Activated naive CD8-positive, alpha-beta T cell treated with anti-CD3 and anti-CD28 coated beads, Interleukin-2, amount 50 U/mL, for 16 hours (primary cell): ENCODE measurements at places on chromosomes 1 and 21.

DNA sequence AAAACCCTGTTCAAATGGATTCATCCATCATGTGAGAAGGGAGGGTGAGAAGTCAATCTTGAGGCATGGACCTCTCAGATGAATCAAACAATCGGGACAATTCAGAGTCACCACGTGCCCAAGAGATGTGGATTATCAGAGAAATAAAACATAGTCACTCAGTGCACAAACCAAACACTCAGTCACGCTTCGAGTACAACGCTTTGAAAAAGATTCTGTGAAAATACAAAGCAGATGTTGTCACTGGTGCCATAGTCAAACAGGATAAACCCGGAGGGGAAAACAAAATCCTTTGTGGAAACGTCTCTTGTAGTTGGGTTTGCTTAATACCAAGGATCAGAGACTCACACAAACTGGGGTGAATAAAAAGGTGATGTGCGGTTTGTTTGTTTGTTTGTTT is 188.4 kb downstream of the RRAGC start:
- no peak for DNase-seq

DNA sequence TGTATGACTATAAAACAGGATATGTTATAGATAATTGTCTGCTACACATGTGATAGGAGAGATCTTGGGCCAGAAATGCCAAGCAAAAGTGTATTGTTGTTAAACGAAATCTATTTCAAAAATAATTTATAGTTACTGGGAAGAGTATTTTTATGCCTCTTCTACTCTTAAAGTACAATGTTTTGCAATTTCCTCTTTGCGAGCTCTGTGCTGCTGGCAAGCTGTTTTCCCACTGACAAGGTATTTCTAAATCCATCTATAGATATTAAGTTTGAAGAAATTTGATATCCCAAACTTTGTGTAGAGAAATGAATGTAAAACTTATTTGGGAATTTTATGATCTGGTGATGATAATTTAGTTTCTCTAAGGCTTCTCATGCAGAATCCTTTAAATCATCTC is 63.3 kb upstream of the PTGFR start:
- DNase-seq, result no peak

DNA sequence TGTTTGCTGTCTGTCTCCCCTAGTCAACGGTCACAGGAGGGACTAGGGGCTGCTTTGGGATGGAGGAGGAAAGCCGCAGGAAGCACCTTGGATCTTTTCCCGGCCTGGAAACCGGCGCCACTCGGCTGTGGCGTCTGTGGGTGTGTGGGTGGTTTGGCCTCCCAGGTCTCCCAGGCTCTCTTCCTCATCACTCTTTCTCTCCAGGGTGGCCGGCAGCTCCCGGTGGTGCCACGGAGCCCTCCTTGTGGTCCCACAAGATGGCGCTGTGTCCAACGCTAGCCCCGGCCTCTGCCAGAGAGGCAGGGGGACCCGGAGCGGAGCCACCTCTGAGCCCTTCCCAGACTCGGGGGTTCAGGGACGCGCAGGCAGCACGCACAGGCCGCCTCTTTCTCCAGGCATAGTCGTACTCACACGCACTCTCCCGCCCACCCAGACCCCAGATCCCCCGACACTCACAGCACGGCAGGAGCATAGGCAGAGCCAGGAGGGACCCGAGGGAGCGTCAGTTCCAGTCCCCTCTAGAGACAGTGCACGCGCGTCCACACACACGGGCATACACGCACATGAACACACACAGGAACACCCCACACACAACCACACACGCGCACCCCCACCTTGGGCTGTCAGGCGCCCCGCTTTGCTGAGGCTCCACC is 31.2 kb downstream of the CDCP2 start:
- DNase-seq, result peak; percentile 32

DNA sequence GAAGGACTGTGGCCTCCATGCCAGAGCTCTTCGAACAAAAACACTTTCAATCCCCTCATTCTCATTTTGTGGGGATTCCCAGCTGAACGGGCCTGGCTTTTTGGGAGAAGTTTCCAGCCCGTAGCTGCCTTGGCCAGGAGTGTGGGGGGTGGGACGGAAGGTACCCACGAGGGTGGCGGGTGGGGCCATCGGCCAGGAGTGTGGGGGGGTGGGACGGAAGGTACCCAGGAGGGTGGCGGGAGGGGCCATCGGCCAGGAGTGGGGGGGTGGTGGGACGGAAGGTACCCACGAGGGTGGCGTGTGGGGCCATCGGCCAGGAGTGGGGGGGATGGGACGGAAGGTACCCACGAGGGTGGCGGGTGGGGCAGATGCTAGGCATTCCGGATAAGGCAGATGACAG is 71.7 kb upstream of the ZBTB18 start:
- DNase-seq, result no peak

- DNase-seq, result no peak
Measured at GRCh38 chr1:233066087-233066486, 115.7 kb downstream of the NTPCR start.

- DNase-seq, result no peak
Measured at GRCh38 chr21:32476661-32477423, 64.3 kb downstream of the EVA1C start.

DNA sequence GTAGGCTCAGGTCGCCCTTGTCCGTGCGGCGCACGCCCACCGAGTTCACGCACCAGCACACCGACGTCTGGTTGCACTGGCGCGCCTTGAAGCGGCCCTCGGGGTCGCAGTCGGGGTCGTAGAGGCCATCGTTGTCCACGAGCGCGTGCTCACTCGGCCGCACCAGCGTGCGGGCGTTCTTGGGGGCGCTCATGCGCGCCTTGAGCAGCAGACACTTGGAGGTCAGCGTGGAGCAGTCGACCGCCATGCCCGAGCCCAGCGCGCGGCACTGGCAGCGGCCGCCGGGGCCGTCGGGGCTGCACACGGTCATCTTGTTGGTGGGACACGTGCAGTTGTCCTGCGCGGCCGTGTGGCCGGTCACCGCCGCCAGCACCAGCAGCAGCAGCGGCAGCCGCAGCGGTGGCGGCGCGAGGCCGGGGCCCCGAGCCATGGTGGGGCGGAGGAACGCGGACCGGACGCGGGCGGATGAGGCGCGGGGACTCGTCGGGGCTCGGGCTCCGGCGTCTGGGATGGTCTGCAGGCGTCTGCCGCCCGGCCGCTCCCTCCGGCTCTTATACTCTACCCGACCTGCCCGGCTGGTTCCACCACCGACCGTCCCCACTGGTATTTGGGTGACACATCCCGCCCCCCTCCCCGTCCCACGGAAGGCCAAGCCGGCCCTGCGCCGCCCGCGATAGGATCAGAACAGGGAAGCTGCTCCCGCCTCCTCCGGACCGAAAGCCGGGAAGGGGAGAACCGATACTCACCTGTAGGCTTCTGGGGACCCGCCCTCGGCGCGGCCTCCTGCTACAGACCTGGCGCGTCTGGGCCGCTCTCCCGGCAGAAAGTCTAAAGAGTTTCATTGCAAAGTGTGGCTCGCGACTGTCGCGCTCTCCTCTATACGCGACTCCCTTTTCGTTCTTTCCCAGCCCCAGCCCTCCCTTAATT is at the start of gene TACSTD2:
Gene TACSTD2 (minus strand): TSS at position 526 of the 927 bp plus-strand sequence. CDS start 96 bp downstream, at position 430.
- DNase-seq, result no peak

DNA sequence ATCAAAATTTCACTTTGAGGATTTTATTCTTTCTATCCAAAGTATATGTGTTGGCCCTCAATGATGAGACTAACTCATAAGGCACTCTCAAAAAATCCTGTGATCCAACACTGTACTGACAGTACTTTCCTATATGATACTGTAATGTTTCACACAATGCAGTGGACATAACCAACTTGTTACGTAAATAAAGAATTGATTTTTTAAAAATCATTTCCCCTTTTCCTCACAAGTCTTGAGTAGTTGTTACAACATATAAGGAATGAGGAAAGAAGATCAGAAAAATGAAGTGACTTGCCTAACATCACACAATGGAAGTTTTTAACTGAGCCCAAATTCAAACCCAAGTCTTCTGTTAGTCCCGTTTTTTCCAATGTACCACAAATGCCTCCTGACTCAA is 17.2 kb downstream of the PTP4A2 start:
- no peak for DNase-seq

DNA sequence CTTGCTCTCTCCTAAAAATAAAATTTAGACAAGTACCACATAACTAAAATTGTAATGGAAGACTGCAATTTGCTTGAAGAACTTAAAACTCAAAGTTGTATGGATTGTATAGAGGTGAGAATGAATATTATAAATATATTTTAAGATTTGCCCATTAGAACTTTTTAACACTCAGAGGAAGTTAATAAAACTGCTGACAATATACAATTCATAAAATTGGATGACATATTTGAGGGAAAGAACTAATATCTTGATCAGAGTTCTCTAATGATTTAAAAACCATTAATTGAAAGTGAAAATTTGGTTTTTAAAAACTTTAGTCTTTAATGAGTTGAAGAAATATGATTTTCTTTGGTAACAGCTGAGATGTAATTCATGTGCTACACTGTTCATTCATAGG is 20.9 kb downstream of the TTC3 start:
- DNase-seq, result no peak

DNA sequence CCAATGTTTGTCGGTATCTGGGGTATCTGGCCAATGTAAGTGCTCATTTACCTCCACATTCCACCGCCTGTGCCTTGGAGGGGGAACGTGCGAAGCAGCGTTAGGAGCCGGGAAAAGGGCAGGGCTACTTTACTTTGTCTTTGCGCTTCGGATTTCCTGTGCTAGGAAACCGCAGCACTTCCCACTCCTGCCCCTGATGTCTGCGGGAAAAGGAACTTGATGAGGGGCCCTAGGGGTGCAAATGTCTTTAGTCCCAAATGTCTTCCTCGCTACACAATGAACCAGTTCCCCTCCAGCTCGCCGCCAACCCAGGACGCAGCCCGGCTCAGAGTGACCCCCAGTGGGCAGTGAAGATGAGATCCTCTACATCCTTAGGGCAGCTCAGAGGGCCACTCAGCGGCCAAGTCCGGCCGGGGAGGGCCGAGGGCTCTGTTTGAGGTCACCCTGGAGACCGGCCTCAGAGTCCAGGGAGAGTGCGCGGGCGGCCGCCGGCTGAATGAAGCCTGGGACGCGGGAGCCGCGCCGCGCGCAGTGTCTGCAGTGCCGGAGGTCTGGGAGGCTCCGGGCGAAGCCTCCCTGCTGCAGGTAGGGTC is at the start of gene DYNLT5:
Gene DYNLT5 (plus strand): TSS at position 460 of the 593 bp plus-strand sequence. CDS start 2,200 bp downstream, outside the sequence.
- DNase-seq, result no peak

- no peak for DNase-seq
Measured at GRCh38 chr21:46429754-46430681, 28.7 kb upstream of the DIP2A start.

DNA sequence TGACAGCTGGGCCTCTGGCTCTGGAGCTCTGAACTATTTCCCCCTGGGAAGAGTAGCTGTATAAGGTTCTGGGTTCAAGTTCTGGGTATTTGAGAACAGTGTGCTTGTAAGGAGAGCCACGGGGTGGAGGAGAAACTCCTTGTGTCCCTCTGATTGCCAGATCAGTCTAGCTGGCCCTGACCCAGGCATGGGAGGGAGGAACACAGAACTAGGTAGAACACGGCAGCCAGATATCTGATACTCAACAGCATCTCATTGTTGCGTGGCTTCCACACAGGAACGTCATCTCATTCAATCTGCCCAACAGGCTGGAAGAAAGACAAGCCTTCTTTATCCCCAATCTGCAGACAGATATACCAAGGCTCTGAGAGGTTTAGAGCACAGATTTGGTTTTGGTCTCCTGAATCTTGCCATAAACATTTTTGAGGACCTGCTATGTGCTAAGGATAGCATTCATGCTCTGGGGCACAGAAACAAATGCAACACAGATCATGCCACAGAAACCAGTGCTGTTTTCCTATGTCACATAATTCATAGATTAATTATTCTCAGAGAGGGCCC is 83.8 kb downstream of the PLXNA2 start:
- DNase-seq, result no peak

DNA sequence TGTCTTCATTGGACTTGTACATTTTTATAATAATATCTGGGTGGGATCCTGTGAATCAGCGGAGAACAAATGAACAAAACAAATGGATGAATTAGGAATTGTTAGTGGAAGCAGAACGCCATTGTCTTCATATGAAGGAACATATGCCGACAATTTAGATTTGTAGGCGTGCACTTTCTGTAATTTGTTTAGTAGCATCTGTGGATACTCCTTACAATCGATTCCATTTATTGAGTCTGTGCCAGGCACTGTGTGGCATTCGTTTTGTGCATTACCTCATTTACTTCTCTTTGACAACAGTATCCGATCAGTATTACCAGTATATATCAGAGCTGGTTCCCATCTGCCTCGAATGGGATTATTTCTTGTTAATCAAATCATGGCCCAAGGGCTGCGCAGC is 61.9 kb downstream of the PRDM2 start:
- no peak for DNase-seq
